ENCODE measurements at places on chromosomes 12 and 14.

DNA sequence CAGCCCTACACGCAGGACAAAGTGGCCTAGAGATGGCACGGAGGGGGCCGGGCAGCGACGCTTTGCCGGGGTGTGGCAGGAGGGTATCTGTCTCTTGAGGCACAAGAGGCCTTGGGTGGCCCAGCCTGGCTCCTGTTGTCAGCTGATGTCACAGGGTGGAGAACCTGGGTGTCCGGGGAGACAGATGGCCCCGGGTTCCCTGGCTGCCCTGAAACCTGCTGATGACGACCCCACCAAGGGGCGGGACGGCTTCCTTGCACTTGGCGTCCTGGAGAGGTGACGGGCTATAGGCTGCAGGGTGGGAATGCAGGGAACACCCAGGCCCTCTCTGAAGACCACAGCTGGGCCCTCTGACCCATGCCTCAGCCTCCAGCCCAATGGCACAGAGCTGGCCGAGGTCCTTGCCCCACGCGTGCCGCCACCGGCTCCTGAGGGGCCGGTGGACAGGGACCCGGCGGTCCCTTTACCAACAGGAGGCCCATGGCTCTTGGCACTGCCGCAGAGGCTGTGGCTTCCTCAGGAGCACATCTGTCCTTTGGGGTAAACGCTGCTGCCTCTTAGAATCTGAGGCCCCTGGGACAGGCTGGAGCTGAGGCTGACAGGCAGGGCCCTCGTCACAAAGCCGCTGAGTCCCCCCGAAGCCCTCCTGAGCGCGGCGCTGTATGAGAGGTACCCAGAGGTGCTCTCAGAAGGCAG is 16.4 kb downstream of the TRMT61A start:
- no peak for DNase-seq

GRCh38 chr12:9779209-9779608 is 18.5 kb upstream of the CD69 start:
- no peak for DNase-seq

DNA sequence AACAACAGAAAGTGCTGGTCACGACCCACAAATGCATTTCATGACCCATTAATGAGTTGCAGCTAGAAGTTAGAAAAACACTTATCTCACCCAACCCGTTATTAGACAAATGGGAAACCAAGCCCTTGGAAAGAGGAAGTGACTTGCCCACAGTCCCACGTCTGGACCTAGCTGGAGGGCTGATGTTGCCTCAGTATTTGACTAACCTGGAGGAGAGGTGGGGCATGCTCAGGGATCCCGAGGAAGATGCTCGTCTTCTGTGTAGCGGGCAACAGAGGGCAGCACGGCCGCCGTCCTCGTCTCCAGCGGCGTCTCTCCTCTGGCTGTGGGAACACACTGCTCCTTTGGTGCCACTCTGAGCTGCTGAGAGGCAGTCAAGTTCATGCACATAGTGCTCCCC is 12.7 kb downstream of the CCND2 start:
- DNase-seq, result no peak

- DNase-seq, result no peak
These were observed 249.8 kb downstream of the VRK1 start for GRCh38 chr14:97046967-97047366.

- no peak for DNase-seq
These were observed 73.9 kb upstream of the CAPRIN2 start for GRCh38 chr12:30828686-30829085.

DNA sequence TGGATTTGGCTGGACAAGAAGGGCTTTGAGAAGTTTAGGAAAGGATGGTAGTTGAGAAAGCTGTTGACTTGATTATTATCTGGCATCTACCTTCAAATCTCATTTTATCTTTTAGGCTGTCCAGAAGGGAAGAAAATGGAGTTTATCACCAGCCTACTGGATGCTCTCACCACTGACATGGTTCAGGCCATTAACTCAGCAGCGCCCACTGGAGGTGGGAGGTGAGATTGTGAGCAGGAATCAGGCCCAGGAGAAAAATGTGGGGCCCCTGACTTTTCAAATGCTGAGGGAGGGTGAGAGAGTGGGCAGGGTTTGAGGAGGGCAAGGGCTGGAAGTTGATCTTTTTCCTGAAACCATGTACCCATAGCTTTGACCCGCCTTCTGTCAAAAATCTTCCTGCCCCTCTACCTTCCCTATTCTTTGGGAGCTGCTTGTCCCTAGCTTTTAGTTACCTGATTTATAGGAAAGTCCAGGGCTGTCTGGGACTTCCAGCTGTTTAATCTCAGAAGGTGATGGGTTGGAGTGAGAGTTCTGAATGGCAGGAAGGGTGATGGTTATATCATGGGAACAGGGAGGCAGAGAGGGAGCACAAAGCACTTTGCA is 134.2 kb downstream of the SMOC1 start:
- peak; percentile 17 for DNase-seq

All from EL (cell line).